ENCODE measurements at places on chromosomes 16 and 17. TPM values are rescaled to one million over a fixed set of nuclear protein-coding genes. Genes with fewer than 3 reads are reported as not detected.

- H3K27me3 ChIP-seq, result no peaks in the 10 kb centered on the region
- H3K36me3 ChIP-seq, result no peaks in the 10 kb centered on the region
- no peak overlapping the region for H3K4me3 ChIP-seq
- DNase-seq, result no peak
Measured at GRCh38 chr17:82674656-82675475, 23.6 kb downstream of the RAB40B start.

GRCh38 chr16:28158136-28158535, 53.6 kb downstream of the XPO6 start:
- peaks cover 23% of the 10 kb centered on the region for H3K36me3 ChIP-seq
- H3K4me1 ChIP-seq, result peaks cover 14% of the 10 kb centered on the region
- no peak overlapping the region for H3K27ac ChIP-seq
- DNase-seq, result no peak

DNA sequence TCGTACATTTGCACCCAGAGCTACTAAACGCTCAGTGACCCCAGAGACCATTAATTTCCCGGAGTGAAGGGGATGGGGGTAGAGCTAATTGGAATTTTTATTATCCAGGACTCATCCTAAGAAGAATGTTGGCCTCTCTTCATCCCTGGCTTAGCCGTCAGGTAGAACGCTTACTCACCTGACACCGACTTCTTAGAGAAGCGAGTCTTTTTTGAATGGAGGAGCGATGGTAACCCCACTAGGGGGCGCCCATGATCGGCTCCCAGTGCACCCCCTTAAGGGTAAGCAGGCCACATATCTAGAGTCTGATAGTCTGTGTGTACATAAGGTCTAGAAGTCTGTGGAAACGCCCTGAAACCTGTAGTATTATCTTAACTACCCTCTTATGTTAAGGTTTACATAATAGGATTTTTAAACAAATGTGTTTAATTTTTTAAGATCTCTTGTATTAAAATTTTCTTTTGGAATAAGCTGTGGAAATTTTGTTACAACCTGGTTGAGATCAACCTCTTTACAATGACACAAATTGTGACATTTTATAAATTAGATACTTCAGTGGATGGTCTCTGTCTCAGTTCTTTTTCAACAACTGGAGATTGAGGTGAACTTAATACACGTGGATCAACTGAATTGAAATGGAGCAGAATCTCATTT, 229.8 kb downstream of the CPPED1 start:
- no peak for DNase-seq
- H3K27ac ChIP-seq, result no peak overlapping the region
- H3K4me3 ChIP-seq, result no peak overlapping the region
- H3K36me3 ChIP-seq, result no peaks in the 10 kb centered on the region

GRCh38 chr16:53692146-53692545, 11.5 kb downstream of the RPGRIP1L start:
- H3K4me1 ChIP-seq, result no peaks in the 10 kb centered on the region
- DNase-seq, result no peak
- no peak overlapping the region for H3K27ac ChIP-seq
- H3K4me3 ChIP-seq, result no peak overlapping the region

GRCh38 chr17:37708616-37709212, 36.1 kb downstream of the HNF1B start:
- peaks cover 29% of the 10 kb centered on the region for H3K27me3 ChIP-seq
- no peaks in the 10 kb centered on the region for H3K36me3 ChIP-seq
- H3K4me3 ChIP-seq, result no peak overlapping the region

GRCh38 chr17:80449930-80450576, 26.4 kb downstream of the NPTX1 start:
- H3K36me3 ChIP-seq, result no peaks in the 10 kb centered on the region
- no peaks in the 10 kb centered on the region for H3K27me3 ChIP-seq
- no peak overlapping the region for H3K27ac ChIP-seq
- H3K4me1 ChIP-seq, result peaks cover 5% of the 10 kb centered on the region
- no peak overlapping the region for H3K4me3 ChIP-seq
- DNase-seq, result no peak

GRCh38 chr16:52364500-52364899, 182.4 kb downstream of the TOX3 start:
- H3K27ac ChIP-seq, result no peak overlapping the region
- no peak overlapping the region for H3K4me3 ChIP-seq
- no peaks in the 10 kb centered on the region for H3K27me3 ChIP-seq
- no peaks in the 10 kb centered on the region for H3K36me3 ChIP-seq
- no peaks in the 10 kb centered on the region for H3K4me1 ChIP-seq
- no peak for DNase-seq

GRCh38 chr16:68072038-68072695, 13.0 kb upstream of the NFATC3 start:
- H3K27ac ChIP-seq, result peak overlapping the region; percentile 15
- H3K27me3 ChIP-seq, result no peaks in the 10 kb centered on the region
- DNase-seq, result peak; percentile 42
- no peak overlapping the region for H3K4me3 ChIP-seq
- H3K4me1 ChIP-seq, result peaks cover 41% of the 10 kb centered on the region

DNA sequence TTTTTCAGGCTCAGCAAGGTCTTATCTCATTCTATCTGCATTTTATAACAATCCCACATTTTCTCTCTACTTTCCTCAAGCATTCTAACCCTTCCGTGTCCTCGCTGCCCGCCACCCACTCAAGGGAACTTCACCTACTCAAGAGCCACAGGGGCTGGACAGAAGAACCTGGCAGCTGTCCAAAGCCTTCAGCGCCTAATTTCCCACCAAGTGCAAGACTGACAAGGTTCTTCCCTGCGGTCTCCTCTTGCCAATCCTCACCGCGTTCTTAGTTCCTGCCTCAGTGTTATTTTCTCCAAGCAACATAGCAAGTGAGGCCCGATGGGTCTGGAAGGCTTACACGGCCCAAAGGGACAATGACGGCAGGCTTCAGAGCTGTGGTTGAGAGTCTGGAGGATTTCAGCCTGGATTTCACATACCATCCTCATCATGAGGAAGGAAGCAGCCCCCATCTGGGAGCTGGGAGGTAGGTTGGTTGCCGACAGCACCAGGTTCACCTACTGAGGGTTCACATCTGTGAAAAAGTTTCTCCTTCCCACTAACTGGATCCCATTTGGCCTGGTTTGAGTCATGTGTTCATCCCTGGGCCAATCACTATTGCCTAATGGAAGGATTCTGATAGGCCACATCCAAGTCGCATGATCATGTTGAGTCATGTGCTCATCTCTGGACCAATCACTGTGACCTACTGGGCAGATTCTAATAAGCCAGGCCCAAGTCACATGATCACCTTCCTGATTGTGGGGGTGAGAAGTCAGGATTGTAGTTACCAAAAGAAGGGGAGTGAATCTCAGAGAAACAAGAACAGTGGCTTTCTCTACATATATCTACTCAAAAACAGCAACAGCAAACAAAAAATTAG, 108.2 kb downstream of the N4BP1 start:
- H3K36me3 ChIP-seq, result no peaks in the 10 kb centered on the region
- no peak overlapping the region for H3K4me3 ChIP-seq
- H3K4me1 ChIP-seq, result peaks cover 67% of the 10 kb centered on the region
- no peak for DNase-seq
- peak overlapping the region; percentile 78 for H3K27ac ChIP-seq
- H3K27me3 ChIP-seq, result no peaks in the 10 kb centered on the region

DNA sequence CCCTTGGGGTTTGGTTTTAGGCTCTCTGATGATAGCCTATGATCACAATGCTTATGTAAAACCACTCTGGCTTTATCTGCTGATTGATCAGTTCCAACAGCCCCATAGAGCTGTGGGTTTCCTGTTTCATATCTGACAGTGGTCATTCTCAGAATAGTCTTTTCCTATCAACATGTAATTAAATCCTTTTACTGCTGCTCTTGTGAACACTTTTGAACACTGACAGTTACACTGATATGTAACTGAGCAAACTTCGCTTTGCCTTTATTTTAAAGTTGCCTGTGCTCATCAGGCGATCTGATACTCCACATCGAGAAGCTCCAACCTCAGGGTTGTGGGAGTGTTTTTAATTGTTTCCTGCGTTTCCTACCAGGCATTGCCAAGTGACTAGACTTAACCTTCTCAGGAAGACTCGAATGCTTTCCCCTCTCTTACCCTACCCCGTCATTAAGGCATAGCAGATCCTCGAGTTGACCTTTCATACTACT, 17.3 kb upstream of the CLEC18B start:
- no peak overlapping the region for H3K27ac ChIP-seq
- H3K27me3 ChIP-seq, result no peaks in the 10 kb centered on the region
- DNase-seq, result no peak
- no peaks in the 10 kb centered on the region for H3K4me1 ChIP-seq
- H3K4me3 ChIP-seq, result no peak overlapping the region
- peaks cover 2% of the 10 kb centered on the region for H3K36me3 ChIP-seq

DNA sequence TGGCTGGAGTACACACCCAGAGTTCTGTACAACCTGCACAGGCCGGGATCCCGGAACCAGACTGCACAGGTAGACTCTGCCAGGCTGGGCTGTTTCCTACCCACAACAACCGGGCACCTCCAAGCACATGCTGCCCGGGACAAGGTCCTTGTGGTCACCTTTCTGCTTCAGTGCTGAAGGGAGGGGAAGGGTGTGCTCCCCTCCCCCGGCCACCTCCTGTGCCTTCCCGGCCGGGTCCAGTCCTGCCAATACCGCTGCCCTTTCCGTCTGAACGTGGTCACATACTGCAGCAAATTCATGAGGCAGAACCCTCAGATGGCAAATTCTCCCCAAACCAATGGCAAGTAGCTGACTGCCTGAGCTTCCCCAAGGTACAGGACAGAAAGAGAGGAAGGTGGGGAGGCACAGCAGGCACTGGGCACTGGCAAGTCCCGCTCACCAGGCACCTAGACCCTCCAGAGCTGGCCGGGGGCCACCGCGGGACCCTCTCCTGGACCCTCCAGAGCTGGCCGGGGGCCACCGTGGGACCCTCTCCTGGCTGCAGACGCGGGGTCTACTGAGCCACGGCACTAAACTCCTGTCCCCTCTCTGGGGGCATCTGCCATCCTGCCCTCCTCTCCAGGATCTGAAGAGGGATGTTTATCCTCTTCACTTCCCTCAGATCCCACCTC, 22.8 kb downstream of the SLC43A2 start:
- no peak for DNase-seq
- H3K27me3 ChIP-seq, result no peaks in the 10 kb centered on the region
- H3K27ac ChIP-seq, result peak overlapping the region; percentile 89
- H3K36me3 ChIP-seq, result no peaks in the 10 kb centered on the region
- no peak overlapping the region for H3K4me3 ChIP-seq

DNA sequence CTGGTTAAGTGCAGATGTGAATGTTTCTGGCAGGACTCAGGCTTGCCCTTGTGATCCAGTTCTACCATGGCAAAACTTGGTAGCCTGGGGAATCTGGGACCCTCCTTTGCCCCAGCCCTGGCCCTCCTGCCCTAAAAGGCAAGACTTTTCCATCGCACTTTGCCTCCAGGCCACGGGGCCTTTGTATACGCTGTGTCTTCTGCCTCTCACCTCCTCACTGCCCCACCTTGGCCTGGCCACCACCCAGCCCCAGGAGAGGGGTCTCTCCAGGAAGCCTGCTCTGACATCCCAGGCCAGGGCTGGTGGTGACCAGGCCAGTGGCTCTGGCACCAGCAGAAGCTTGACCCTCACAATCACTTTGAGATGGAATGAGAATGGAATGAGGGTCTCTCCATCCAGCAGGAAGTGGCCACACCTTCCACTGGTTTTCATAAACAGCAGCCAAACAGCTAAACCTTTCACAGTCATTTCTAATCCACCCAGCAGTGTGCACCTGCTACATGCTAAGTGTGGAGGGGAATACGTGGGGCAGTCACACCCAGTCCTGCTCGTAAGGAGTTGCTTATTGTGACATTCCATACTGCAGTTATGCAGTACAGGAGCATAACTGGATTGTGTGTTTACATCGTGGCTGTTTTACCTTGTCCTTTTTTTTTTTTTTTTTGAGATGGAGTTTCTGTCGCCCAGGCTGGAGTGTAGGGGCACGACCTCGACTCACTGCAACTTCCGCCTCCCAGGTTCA, 1.6 kb upstream of the MRPL38 start:
- no peak for DNase-seq
- no peak overlapping the region for H3K4me3 ChIP-seq

GRCh38 chr16:81214745-81215166, 23.7 kb upstream of the BCO1 start:
- no peaks in the 10 kb centered on the region for H3K36me3 ChIP-seq
- H3K4me1 ChIP-seq, result no peaks in the 10 kb centered on the region
- H3K27ac ChIP-seq, result no peak overlapping the region
- DNase-seq, result no peak
- H3K27me3 ChIP-seq, result peaks cover 14% of the 10 kb centered on the region

DNA sequence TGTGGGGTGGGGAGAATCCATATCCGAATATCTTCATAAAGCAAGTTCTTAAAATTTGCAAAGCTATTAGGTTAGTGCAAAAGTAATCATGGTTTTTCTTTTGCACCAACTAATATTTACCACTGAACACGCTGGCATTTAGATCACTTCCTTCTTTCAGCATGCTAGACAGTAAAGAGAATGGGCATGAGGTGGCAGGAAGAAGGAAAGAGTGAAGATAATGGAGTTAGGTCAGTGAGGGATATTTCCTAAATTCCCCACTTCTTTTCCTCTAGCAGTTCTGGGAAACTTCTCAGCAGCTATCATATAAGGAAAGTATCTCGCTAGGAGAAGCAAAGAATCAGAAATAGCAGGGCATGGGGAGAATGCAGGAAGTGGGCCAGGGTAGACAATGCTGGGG, 39.0 kb downstream of the SLC6A4 start:
- no peak overlapping the region for H3K27ac ChIP-seq
- H3K4me3 ChIP-seq, result no peak overlapping the region
- H3K4me1 ChIP-seq, result no peaks in the 10 kb centered on the region
- H3K27me3 ChIP-seq, result no peaks in the 10 kb centered on the region
- H3K36me3 ChIP-seq, result no peaks in the 10 kb centered on the region

GRCh38 chr17:75785016-75785890, 647 bp downstream of the UNK start:
- H3K27ac ChIP-seq, result peak overlapping the region; percentile 99
- H3K4me3 ChIP-seq, result peak overlapping the region; percentile 85
- H3K4me1 ChIP-seq, result peaks cover 63% of the 10 kb centered on the region
- H3K36me3 ChIP-seq, result no peaks in the 10 kb centered on the region
- H3K27me3 ChIP-seq, result no peaks in the 10 kb centered on the region

DNA sequence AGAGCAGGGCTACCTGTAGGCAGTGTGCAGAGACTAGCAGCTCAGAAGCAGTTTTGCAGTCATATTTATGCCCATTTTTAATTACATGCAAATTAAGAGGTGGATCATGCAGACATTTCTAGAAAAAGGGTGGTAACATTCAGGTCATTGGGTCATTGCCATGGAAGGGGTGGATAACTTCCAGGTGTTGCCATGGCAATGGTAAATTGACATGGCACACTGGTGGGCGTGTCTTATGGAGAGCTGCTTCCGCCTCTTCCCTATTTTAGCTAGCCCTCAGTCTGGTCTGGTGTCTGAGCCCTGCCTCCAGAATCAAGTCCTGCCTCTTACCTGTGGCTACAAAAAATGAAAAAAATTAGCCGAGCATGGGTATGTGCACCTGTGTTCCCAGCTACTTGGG, 2.8 kb upstream of the DNAI2 start:
- DNase-seq, result no peak
- no peak overlapping the region for H3K27ac ChIP-seq
- no peak overlapping the region for H3K4me3 ChIP-seq
- H3K27me3 ChIP-seq, result peaks cover 9% of the 10 kb centered on the region
- H3K36me3 ChIP-seq, result no peaks in the 10 kb centered on the region

SGSM2 gene
- total RNA-seq, result 38.1 TPM

SRCIN1 gene
- total RNA-seq, result 2.3 TPM

VPS35 gene
- 43.2 TPM for total RNA-seq

CACNA1H gene
- total RNA-seq, result 6.1 TPM

GNAO1 gene
- 2.7 TPM for total RNA-seq

C17orf50 gene
- total RNA-seq, result not detected

BAHCC1 gene
- total RNA-seq, result 32.2 TPM

CIBAR2 gene
- not detected for total RNA-seq

STUB1 gene
- total RNA-seq, result 213 TPM

HOXB3 gene
- 3.7 TPM for total RNA-seq

SOX15 gene
- 3.1 TPM for total RNA-seq

CAPN15 gene
- 41.6 TPM for total RNA-seq

MCRIP2 gene
- total RNA-seq, result 37.2 TPM
